Mesenteric fat pad (tissue), 1 donor: ENCODE measurements at places on chromosomes 4 and X. TPM values are rescaled to one million over a fixed set of nuclear protein-coding genes. Genes with fewer than 3 reads are reported as not detected.

FAM184B gene
- not detected for total RNA-seq

WDR19 gene
- 26.1 TPM for total RNA-seq

MAGEA8 gene
- not detected for total RNA-seq

SNX12 gene
- 53.6 TPM for total RNA-seq

PPP4R3C gene
- not detected for total RNA-seq

TLR1 gene
- total RNA-seq: 25.4 TPM

EMCN gene
- total RNA-seq: 30.0 TPM

ESX1 gene
- total RNA-seq: not detected

HTATSF1 gene
- total RNA-seq: 34.2 TPM

MAGEB17 gene
- not detected for total RNA-seq

DNA sequence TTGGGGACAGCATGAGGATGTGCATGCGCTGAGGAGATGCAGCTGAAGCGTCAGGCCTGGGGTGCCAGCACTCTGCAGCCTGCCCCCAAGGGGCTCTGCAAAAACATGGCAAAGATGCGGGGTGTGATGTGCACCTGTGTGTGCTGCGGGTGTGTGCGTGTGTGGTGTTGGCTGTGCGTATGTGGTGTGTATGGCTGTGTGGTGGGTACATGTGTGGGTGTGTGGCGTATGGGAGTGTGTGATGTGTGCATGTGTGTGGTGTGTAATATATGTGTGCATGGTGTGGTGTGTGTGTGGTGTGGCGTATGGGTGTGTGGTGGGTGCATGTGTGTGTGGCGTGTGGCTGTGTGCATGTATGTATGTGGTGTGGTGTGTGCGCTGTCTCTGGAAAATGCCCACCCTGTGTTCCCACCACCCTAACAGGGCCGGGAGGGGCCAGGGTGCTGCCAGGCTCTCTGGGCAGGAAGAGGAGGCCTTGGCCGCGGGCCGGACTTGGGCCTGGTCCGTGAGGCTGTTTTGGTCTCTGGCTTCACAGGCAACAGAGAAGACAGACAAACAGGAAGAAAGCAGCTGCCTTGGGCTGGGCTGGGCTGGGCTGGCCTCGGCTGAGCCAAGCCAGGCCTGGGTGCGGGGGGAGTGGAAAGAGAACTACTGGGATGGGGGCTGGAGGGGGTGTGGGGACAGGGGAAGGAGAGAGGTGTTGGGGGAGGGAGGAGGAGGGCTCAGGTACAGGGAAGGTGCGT, 1.1 kb upstream of the AVPR2 start:
- peak; percentile 89 for DNase-seq

DNA sequence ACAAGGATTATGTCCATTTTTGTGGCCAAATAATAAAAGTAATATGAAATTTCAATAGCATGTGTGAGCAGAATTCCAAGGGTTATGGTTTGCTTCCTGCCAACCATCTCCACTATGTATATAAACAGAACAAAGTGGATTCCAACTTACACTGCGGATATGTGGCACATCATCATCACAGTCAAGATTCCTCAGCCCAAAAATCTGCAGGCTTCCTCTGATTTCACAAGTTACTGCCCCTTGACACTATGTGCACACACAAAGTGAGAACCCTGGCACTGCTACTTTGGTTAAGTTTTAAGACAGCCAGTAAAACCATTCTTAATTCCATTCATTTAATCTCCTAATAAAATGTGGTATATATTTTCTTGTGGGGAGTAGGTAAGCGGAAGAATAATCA, 76.4 kb downstream of the LEF1 start:
- no peak for DNase-seq

- DNase-seq: no peak
These were observed 33.5 kb upstream of the DCX start for GRCh38 chrX:111445485-111445884.

DNA sequence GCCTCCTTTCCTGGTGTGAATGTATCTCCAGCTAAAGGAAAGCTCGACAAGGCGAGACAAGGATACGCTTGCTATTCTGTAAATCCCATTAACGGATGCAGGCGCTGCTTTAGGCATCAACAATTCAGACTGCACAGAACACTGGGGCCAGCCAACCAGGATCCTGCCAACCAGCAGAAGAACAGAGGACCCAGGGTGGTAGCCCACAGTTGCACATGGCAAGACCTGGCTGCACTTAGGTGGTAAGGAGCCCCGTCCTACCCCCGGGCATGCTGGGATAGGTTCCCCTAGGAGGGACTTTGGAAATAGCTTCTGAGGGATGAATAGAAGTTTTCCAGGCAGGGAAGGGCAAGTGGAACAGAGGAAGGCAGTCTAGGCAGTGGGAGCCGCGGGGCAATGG, 20.7 kb downstream of the PSAPL1 start:
- DNase-seq: peak; percentile 73

DNA sequence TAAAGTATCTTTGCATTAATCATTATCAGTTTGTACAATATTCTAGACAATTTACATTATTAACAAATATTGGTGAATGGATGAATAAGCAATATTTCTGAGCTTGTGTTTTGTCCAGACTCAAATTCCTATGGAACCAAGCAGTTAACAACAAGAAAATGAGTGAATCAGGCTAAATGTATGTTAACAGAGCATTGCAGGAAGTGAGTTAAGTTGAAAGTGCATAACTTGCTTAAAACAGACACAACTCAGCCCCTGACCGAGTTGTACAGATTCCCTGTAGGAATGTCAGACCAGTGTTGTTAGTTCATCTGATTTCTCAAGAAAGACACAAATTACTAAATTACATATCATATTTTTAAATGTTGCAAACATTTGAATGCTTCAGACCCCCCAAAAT, 23.7 kb upstream of the CSN1S1 start:
- DNase-seq: no peak

GRCh38 chr4:186192066-186192612, 772 bp downstream of the CYP4V2 start:
- no peak for DNase-seq

DNA sequence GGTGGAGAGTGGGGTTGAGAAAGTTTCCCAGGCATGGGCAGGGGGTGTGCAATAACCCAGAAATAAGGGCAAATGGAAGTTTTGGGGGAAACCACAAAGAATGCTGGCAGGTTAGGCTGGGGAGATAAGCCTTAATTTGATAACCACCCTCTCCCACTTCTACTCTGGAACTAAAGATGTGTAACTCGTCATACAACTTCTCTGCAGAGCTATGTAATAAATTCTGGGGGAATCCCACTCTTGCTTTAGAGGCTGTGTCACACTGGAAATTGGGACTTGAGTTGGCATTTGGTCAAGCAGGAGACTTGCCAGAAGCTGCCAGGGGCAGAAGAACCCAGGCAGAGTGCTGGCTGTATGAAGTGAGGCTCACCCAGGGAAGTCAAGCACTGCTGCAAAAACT, 170.9 kb upstream of the CPEB2 start:
- DNase-seq: no peak

GRCh38 chrX:130176354-130176776, 4.6 kb downstream of the RAB33A start:
- no peak for DNase-seq

DNA sequence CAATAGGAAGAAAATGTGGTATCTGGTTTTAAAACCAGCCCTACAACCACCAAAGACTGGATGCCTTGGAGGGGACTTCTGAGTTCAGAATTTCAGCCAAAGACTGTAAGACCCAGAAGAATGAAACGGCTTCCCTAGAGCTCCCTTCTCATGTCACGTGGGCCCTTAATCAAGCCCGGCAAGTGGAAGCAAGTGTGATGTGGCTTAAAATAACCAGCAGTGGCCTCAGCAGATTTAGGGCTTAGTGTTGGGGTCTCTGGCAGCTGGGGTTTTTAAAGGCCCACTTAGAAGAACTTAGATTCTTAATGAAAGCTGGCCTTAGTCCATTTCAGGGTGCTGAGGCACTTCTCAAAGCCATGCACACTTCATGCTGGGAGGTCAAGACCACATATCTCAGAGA, 111.2 kb upstream of the TBC1D9 start:
- DNase-seq: no peak

DNA sequence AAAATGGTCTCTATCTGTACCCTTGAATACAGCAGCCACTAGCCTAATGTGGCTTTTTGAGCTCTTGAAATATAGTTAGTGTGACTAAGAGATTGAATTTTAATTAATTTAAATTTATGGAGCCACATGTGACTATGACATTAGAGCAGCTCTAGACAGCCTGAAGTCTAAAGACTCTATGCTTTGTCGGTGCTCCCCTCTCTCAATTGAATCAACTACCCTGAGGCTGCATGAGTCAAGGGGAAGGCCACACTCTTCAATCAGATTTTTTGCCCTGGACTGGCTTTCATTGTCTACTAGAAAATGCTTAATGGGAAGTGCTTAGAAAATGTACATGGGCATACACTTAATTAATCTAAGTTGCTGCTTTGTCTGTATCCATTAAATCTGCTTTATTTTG, 11.7 kb downstream of the TLR7 start:
- no peak for DNase-seq

DNA sequence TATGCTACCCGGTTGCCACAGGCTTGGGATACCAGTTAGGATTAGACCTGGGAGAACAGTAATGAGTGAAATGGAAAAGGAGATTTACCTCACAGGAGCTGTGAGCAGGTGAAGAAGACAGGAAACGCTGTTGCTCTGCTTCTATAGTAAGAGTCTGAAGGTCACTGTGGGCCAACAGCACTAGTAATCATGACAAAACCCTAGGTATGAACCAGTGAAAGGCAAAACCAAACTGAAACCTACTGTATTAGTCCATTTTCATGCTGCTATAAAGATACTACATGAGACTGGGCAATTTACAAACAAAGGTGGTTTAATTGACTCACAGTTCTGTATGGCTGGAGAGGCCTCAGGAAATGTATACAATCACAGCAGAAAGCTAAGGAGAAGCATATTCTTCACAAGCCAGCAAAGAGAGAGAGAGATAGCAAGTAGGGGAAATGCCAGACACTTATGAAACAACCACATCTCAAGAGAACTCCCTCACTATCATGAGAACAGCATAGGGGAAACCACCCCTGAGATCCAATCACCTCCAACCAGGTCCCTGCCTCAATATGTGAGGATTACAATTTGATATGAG, 736.7 kb upstream of the INTU start:
- DNase-seq: no peak

DNA sequence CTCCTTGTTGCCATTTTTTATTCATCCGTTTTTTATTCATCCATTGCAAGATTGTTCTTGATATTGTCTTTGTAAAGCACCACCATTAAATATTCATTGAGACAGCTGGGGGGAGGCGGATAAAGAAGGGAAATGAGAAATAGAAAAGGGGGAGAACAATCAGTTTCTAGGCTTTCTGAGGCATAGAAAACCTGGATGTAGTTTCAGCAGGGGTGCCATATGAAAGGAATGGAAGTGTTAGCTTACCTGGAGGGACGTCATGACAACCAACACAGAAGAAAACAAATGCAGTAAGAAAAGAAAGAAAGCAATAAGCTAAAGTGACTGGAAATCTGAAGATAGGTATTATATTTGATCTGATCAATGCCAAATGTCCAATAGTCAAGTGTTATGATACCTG, 276.1 kb downstream of the GASK1B start:
- DNase-seq: no peak

DNA sequence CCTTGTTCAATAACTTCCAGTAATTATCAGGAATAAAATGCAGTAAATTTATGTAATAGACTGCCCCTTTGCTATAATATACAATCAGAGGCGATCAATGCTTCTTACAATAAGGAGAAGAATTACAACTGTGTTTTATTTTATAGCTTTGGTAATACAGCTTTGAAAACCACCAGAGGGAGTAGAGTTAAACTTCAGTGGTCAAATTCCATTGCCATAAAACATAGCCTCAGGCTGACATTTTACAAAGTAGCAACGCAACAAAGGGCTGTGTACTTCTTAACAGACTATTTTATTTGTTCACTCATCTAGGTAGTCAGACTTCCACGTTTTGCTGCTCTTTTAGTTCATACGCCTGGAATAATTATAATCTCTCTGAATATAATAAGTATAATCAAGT, 58.5 kb downstream of the TEX13C start:
- DNase-seq: no peak

- DNase-seq: no peak
These were observed 660.2 kb downstream of the ADGRL3 start for GRCh38 chr4:61860376-61860775.

DNA sequence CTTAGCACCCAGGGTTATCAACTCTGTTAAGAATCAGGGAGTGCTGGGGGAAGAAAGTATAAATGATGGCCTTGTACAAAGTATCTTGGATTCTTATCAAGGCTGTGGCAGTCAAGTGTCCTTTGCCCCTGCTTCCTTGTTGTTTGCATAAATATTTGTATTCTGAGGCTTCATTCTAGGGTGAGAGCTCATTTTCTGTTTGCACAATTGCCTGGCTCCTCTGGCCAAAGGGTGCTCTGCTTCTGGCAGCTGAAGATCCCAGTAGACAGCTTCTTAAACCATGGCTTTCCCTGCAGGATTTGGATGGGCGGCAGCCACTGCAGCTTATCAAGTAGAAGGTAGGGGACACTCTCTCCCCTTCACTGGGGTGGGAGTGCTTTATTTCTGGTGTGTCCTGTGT, at the start of gene GBA3:
Gene GBA3, plus strand, starts transcription at position 202 of the 400 bp plus-strand sequence.
- no peak for DNase-seq
